ENCODE measurements at places on chromosomes 2 and 18.

- no peak for DNase-seq
Measured at GRCh38 chr18:56460581-56460980, 177.8 kb downstream of the TXNL1 start.

DNA sequence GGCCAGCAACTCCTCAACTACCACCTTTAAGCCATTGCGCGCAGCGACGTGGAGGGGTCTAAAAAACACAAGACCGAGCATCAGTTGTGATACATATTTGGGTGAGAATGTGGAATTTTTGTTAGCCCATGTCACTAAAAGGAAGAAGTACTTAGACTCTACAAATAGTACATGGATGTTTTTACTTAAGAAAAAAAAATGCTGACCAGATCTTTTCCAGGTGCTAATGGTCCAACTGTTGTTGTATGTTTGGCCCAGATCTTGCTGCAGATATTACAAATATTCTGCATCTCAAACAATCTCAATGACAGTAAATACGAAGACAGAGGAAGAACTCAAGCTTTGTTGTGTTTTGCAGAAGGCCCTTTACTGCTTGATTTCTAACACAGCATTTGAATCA is 67.1 kb upstream of the PGAP1 start:
- DNase-seq: no peak

DNA sequence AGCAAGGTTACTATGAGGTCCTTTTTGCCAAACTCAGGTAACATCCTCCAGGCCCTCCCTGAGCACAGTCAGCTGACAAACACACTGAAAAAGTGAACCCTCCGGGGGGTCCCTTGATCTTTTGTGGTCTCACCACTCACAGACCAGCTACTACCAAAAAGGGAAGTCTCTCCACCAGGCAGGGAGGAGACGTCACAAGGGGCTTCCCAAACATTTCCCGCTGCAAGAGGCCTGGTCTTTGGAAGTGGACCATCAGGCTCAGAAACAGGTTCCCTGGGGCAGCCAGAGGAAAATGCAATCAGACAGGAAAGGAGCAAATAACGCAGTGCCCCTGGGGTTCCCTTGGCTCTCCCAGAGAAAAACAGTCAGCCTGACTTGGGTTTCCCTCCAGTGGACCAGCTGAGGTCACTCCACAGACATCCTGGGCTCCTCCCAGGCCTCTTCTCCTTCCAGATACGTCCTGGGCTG is 38.7 kb upstream of the POMC start:
- no peak for DNase-seq

GRCh38 chr2:73359915-73360697 is 25.5 kb upstream of the ALMS1 start:
- DNase-seq: no peak

- no peak for DNase-seq
Measured at GRCh38 chr2:223306371-223306770, 254.4 kb downstream of the KCNE4 start.

DNA sequence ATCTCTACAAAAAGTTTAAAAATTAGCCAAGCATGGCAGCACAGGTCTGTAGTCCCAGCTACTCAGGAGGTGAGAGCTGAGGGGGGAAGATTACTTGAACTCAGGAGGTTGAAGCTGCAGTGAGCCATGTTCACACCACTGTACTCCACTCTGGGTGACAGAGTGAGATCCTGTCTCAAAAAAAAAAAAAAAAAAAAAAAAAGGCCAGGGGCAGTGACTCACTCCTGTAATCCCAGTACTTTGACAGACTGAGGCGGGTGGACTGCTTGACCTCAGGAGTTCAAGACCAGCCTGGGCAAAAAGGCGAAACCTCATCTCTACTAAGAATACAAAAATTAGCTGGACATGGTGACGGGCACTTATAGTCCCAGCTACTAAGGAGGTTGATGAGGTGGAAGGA is 37.0 kb downstream of the PUM2 start:
- no peak for DNase-seq

GRCh38 chr18:26378701-26379100 is 152.5 kb downstream of the TAF4B start:
- DNase-seq: no peak

DNA sequence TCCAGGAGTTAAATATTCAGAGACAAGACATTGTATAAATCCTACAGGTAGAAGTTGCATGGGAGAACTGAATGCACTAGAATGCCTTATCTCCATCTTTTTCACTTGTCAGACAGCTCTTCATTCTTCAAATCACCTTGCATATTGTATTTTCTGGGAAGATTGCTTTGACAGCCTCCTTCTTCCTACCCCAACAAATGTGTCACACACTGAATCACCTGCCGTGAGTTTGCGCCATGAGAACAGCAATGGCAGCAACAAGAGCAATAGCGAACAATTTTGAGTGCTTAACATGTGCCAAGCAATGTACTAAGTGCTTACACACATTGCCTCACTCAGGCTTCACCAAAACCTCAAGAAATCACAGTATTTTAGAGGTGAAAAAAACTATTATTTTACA is 161.3 kb upstream of the REG3G start:
- DNase-seq: no peak

GRCh38 chr2:105454801-105455485 is 56.1 kb upstream of the FHL2 start:
- DNase-seq: no peak

DNA sequence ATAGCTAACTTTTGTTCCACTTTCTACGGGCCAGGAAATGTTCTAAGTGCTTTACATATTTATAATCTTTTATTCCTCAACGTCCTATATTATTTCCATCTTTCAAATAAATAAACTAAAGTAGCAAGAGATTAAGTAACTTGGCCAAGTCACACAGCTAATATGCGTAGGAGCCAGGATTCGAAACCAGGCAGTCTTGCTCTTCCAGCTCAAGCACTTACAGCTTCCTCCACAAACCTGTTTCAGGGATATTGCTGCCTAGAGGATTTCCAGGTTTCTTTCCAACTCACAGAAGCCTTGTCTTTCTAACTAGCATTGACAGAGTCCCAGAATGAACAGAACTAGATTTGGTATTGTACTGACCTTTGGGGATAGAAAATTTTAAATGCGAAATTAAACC is 102.5 kb downstream of the FIGN start:
- no peak for DNase-seq

- no peak for DNase-seq
Measured at GRCh38 chr2:144015655-144016245, 504.2 kb downstream of the ZEB2 start.

GRCh38 chr2:96167407-96168013 is 22.3 kb upstream of the DUSP2 start:
- no peak for DNase-seq

DNA sequence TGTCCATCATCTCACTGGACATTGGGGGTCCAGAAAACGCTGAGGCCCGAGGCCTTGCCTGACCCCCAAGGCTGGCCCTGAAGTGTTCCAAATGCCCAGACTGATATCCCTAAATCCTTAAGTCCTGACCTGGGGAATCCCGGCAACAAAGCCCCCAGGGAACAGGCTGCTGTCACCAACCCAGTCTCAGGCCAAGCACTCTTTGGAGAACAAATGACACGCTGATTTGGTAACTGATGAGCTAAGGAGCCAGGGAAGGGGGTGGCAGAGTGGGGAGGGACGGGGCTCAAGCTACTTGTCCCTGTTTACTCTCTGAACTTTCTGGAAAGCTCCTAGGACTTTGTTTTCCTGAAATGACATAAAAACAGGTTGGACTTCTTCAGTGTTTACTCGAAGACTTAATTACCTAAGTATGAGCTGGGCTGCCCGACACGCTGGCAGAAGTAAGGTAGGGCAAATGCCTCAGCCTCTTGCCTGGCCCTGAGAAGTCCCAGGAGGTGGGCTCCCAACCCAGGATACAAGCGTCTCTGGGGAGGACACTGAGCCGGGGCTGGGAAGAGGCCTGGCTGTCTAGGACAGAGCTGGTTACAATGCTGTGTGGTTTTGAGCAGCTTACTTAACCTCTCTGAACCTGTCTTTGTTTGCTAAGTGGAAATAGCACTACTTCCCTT is 105.5 kb upstream of the GLI2 start:
- no peak for DNase-seq

DNA sequence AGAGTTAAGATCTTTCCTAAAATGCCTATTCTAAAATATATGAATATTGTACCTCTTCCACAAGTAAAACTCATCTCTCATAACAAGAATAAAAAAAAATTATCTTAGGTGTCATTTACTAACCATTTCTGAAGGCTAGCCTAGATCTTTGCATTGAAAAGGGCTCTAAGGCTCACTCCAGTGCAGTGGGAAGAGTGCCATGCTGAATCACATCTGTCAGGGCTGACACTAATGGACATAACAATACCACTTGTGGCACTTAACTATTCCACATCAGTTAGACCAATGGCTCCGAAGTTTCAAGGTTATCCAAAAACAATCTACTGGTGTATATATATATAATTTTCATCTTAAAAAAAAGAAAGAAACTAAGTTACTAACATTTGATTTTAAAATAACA is 130.2 kb downstream of the EXOC6B start:
- no peak for DNase-seq

DNA sequence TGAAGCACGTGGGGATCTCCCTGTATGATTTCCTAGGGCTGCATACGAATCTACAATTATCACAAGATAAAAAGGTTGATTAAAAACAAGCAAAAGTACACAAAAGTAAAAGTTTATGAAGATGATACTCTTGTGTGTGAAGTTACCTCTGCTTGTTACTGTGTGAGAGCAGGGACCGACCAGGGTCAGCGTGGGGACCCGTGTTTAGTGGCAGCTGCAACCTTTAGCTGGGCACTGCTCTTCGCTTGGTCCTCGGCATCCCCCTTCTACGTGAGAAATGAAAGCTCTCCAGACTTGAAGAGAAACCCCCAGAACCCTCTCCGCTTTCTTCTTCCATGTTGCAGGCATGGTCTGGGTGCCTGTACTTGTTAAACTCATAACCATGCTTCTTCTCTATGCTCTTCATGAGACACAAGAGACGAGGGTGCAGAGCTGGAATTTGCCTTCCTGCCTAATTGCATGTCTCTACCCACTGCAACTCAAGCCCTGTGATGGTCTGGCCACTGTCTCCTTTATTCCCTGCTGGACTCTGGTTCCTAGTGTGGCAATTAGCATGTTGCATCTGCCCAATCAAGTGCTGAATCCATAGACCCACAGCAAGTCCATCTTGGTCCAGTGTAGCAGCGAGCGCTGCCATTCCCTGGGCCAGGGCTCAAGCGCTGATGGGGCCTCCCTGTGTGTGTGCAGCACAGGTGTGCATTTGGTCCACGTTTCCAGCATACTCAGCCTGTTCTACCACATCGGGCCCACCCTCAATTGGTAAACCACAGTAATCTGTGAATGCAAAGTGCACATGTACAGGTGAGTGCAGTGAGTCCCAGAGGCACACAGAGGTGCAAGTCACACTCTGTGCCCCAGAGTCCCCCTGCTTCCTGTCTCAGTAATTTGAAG is 88.5 kb downstream of the TWIST2 start:
- DNase-seq: no peak

DNA sequence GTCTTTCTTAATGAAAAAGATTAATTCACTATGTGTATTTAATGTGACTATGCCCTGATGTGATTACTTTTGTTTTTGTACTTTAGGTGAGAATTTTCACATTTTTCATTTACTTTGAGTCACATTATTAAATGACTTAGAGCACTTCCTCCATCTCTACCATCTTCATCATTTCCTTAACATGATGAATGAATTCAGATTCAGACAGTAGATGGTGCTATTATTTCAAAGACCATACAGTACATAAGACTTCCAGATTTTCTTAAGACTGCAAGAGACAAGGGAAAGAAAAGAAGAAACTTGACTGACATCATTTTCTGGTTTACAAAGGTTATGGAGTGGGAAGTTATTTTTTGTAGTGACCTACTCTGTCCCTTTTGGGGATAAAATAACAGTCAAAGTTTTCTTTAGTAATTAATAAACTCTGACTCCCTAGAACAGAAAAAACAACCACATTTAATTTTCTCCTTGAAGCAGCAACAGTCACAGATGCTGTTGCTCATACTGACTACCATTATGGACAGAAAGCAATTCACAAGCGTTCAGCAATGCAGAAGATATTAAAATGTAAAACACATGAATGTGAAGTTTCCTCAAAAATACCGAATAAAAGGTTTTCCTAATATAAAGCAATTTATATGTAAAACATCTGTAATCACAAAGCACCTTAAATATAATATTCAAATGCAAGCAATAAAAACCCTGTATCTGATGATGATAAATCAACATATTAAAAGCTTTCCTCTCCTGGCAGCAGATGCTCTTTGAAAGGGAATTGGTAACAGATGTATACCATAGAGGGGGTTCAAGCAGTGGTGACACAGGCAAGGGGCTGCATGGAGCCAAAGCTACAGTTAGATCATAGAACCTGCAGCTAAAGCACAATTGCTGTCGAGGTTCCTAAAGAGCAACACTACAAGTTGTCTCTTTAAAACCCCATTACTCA is 1010.9 kb upstream of the NXPH2 start:
- DNase-seq: no peak

DNA sequence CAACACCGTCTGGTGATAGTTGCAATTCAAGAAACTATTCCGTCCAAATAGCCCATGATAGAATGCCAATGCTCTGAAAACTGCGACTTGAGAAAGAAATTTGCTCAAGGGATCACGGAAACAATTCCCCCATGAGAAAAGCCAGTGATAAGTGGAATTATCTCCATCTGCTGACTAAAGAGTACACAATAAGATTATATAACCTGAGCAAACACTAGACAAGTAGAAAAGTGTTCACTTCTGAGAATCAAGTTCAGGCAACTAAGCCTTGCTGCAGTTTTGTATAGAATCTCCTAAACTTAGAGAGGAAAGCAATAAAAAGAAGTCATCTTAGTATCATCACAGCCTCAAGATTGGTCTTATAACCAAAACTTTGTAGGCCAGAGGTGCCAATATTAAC is 336.3 kb upstream of the NRXN1 start:
- no peak for DNase-seq

GRCh38 chr2:85166021-85166420 is 32.8 kb downstream of the TCF7L1 start:
- no peak for DNase-seq

- DNase-seq: no peak
Measured at GRCh38 chr2:27134781-27135477, 493 bp upstream of the PREB start.

- DNase-seq: no peak
Measured at GRCh38 chr2:128520791-128521190, 202.1 kb upstream of the HS6ST1 start.

DNA sequence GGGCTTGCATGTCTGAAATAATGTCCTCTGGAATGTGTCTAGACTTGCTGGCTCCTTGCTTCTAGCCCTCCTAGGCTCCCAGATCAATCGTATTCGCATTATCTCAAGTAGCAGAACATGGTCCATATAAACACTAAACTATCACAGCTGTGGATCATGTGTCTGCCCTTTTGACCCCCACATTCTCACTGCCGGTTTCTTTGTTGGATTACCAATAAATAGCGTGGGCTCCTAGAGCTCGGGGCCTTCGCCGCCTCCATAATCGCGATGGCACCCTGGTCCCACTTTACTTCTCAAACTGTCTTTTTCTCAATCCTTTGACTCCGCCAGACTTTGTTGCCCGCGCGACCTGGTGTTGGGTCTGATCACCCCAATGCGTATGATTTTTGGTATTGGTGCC is 6.3 kb upstream of the SCYGR8 start:
- no peak for DNase-seq
